Testis (tissue), 5 donors: ENCODE measurements at places on chromosomes 12 and 14.

GRCh38 chr14:105030194-105030593 lies 9.3 kb upstream of the CDCA4 start:
- no peaks in the 10 kb centered on the region for H3K27me3 ChIP-seq
- no peak for DNase-seq
- no peak overlapping the region for H3K27ac ChIP-seq

DNA sequence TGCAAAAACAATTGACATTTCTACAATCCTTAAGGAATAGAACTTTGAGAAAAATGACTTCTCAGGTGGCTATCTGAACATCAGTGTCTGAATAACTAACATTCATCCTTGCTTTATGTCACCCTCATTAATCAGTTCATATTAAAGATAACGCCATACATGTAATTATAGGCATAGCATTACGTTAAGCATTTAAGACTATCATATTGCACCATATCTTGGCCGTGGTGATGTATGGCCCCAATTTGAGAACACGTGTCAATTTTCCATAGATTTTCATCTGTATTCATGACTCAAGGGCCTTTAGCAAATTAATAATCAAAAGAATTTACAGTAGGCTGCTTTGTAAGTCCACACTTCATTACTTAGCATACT lies 81.6 kb downstream of the SPTSSA start:
- no peak for DNase-seq
- no peaks in the 10 kb centered on the region for H3K36me3 ChIP-seq
- H3K27me3 ChIP-seq, result no peaks in the 10 kb centered on the region
- H3K4me3 ChIP-seq, result no peak overlapping the region

- H3K27ac ChIP-seq, result peak overlapping the region; percentile 95
- H3K27me3 ChIP-seq, result no peaks in the 10 kb centered on the region
- H3K4me1 ChIP-seq, result peaks cover 66% of the 10 kb centered on the region
- H3K4me3 ChIP-seq, result no peak overlapping the region
Measured at GRCh38 chr12:54356951-54357356, 7.3 kb downstream of the GPR84 start.

GRCh38 chr14:75268633-75269550 lies 9.7 kb upstream of the FOS start:
- no peak overlapping the region for H3K4me3 ChIP-seq
- no peaks in the 10 kb centered on the region for H3K36me3 ChIP-seq
- no peak for DNase-seq
- H3K4me1 ChIP-seq, result peaks cover 18% of the 10 kb centered on the region
- no peaks in the 10 kb centered on the region for H3K27me3 ChIP-seq

DNA sequence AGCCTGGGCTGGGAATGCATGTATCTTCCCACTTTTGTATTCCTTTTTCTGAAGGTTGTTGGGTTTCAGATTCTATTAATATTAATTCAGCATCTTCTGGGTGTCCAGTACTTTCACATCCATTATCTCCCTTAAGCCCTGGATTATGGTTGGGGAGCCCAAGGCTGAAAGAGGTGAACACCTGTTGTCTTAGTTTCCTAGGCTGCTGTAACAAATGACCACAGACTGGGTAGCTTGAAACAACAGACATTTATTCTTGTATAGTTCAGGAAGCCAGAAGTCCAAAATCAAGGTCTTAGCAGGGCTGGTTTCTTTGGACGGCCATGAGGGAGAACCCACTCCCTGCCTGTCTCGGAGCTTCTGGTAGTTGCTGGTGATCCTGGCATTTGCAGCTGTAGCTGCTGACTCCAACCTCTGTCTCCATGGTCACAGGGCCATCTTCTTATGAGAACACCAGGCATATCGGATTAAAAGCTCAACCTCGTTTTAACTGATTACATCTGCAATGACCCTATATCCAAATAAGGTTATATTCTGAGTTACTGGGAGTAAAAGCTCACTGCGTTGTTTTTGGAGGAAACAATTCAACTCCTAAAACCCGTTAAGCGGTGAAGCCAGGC lies 68.2 kb upstream of the CLMN start:
- no peaks in the 10 kb centered on the region for H3K36me3 ChIP-seq
- DNase-seq, result no peak
- H3K4me1 ChIP-seq, result peaks cover 5% of the 10 kb centered on the region
- H3K4me3 ChIP-seq, result no peak overlapping the region
- H3K27ac ChIP-seq, result no peak overlapping the region

DNA sequence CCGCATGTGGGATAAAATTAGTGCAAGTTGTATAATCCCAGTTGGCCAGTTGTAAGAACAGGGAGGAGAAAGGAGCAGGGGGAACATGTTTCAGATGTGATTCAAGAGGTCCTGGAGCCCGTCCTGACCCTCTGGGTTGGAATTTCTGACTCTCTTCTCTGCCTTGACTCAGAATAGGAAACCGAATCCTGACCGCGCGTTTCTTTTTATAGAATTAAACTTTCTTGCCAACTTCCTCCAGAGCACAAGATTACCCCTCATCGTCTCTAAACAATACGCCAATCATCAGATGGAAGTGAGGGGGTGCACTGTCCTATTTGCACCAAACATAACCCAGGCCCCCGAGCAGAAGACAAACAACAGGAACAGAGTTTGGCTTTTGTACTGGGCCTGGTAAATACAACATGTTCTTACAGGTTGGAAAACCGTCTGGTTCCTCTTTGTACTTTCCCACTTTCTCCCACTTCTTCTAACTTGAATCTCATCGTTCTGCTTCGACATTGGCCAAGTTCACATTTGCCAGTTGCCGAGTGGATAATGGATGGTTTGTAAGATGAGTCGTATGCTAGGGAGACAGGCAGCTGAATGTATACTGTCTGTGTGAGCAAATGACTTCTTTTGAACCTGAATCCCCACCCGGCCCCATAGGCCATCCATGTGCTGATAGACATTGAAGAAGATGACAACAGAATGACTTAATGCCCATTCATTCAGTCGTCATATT lies 42.6 kb upstream of the MED13L start:
- peak; percentile 78 for DNase-seq
- no peaks in the 10 kb centered on the region for H3K27me3 ChIP-seq
- H3K4me3 ChIP-seq, result no peak overlapping the region
- H3K27ac ChIP-seq, result no peak overlapping the region

- no peaks in the 10 kb centered on the region for H3K27me3 ChIP-seq
- H3K27ac ChIP-seq, result no peak overlapping the region
- no peaks in the 10 kb centered on the region for H3K36me3 ChIP-seq
- no peak overlapping the region for H3K4me3 ChIP-seq
Measured at GRCh38 chr14:40417777-40418401, 985.7 kb upstream of the FBXO33 start.

DNA sequence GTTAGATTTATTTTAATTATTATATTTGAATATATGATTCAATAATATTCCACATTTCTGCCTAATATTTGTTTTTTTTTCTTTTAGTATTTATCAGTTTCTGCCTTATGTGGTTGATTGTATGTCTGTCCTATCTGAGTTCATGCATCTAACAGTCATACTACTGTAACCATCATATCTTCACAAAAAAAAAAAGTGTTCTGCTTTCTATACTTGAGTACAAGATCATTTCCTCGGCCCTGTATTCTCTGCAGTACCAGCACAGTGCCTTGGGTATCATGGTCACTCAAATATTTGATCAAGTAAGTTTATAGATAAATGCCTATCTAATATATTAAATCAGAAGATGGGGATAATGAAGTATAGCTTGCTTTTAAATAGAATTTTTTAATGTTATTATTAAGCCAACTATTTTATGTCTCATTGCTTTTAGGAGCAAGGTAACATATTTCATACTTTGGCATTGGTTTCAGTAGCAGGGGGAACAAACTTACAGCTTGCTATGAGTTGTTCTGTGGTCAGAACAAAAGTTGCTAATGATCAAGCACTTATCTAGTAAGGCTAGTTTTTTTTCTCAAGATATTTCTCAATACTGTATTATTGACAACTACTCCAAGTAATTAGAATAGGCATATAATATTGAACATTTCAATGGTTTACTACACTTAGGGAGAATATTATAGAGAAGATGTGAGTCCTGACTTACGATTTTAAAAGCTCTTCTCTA lies 290.5 kb upstream of the FBXO33 start:
- H3K4me3 ChIP-seq, result no peak overlapping the region
- no peaks in the 10 kb centered on the region for H3K36me3 ChIP-seq
- DNase-seq, result no peak
- H3K4me1 ChIP-seq, result no peaks in the 10 kb centered on the region
- no peak overlapping the region for H3K27ac ChIP-seq
- no peaks in the 10 kb centered on the region for H3K27me3 ChIP-seq

DNA sequence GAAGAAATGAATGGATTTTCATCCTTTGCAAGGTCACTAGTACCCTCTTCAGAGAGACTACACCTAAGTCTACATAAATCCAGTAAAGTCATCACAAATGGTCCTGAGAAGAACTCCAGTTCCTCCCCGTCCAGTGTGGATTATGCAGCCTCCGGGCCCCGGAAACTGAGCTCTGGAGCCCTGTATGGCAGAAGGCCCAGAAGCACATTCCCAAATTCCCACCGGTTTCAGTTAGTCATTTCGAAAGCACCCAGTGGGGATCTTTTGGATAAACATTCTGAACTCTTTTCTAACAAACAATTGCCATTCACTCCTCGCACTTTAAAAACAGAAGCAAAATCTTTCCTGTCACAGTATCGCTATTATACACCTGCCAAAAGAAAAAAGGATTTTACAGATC lies 40.8 kb downstream of the SPATA7 start:
- H3K27ac ChIP-seq, result no peak overlapping the region
- no peaks in the 10 kb centered on the region for H3K4me1 ChIP-seq
- no peak overlapping the region for H3K4me3 ChIP-seq

- no peak overlapping the region for H3K4me3 ChIP-seq
- H3K27me3 ChIP-seq, result no peaks in the 10 kb centered on the region
- no peak overlapping the region for H3K27ac ChIP-seq
Measured at GRCh38 chr12:132021965-132022364, 72.2 kb downstream of the EP400 start.

DNA sequence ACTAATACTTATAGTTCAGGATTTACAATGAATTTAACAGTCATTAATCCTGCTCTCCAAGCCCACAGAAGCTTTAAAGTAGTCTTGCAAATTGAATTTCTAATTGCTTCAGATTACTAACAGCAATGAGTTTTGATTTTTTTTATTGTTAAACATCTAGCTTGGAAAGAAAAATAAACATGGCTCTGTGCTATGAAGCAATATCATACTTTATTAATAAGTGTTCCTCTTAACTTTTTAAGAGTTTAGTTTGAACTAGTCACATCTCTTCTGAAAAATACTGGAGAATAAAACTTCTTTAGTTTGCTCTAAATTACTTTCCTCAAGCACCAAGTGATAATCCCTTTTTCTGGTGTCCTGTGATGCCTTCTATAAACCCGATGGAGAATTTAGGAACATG lies 250.2 kb downstream of the TRHDE start:
- no peaks in the 10 kb centered on the region for H3K36me3 ChIP-seq
- no peak overlapping the region for H3K27ac ChIP-seq

DNA sequence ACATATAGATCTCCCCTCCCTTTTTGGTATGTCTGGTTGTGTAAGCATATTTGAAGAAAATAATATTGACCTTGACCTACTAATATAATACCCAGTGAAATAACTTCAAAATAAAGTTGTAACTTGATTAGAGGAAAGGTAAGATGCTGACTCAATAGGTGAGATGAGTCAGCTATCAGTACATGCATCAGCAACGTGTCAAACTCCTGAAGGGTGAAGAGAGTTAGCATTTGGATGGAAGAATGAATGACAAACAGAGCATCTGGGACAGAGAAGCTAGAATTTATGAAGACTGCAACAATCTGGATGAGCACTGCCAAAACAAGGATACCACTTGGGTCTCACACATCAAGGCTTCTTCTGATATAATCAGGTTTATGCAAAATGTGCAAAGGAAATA lies 74.9 kb downstream of the PPP2R5E start:
- H3K27ac ChIP-seq, result no peak overlapping the region
- H3K4me3 ChIP-seq, result no peak overlapping the region
- DNase-seq, result no peak
- no peaks in the 10 kb centered on the region for H3K27me3 ChIP-seq
- H3K36me3 ChIP-seq, result no peaks in the 10 kb centered on the region

DNA sequence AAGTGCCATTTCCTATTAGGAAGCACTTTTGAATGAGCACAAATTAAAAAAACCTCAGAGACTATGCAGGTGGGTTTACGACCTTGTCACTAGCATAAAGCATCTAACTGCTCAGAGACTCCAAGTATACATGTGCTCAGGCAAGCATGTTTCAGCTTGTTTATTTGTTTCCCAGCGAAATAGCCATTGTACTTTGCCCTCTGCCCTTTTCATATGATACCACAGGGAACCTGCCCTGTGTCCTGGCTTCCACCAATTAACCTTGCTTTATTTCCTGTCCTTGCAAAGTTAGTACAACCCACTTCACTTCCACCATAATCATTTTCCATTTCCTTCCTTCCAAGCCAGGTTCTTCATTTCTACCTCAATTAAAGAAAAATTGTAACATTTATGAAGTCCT lies 194.9 kb downstream of the DUSP6 start:
- no peak for DNase-seq
- no peaks in the 10 kb centered on the region for H3K4me1 ChIP-seq
- no peak overlapping the region for H3K27ac ChIP-seq
- H3K4me3 ChIP-seq, result no peak overlapping the region
- H3K27me3 ChIP-seq, result no peaks in the 10 kb centered on the region
- no peaks in the 10 kb centered on the region for H3K36me3 ChIP-seq

GRCh38 chr12:127957001-127957660 lies 309.8 kb upstream of the TMEM132C start:
- no peak overlapping the region for H3K27ac ChIP-seq
- no peak for DNase-seq
- no peaks in the 10 kb centered on the region for H3K4me1 ChIP-seq
- H3K27me3 ChIP-seq, result no peaks in the 10 kb centered on the region
- no peak overlapping the region for H3K4me3 ChIP-seq

DNA sequence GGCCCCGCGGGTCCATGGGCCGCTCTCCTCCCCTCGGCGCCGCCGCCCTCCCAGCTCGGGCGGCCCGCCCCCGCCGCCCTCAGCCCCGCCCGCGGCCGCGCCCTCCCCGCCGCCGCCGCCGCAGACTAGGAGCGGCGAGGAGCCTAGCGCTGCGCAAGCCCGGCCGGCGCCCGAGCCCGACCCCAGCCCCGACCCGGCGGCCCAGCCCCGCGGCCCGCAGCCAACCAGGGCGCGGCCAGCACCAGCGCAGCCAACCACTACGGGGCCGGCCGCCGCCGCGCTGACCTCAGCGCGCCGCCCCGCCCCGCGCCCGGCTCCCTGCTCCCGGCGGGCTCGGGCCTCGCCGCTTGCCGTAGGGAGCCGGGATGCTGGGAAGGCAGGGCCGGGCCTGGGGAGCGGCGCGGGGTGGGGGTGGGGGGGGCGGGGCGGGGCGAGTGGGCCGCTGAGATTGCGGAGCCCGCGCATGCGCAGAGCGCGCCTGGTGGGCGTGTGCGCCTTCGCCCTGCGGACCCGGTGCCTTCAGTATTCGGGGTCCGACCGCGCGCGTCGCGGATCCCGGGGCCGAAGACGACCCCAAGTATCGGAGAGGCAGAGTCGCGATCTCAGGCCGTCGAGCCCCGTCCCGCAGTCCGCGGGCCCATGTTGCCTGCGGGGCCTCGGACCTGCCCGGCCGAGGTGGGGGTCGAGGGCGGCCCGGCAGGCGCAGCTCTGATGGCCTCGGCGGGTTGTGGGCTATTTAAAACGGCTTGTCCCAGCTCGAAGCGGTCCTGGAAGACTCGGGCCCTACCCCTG lies at the start of gene CDC42BPB:
Gene CDC42BPB, minus strand, starts transcription at position 178 of the 792 bp plus-strand sequence. CDS start 376 bp downstream, outside the sequence.
- H3K4me3 ChIP-seq, result peak within 1 kb of the TSS; percentile 90
- DNase-seq, result peak; percentile 91
- peaks cover 28% of the 10 kb centered on the region for H3K4me1 ChIP-seq
- H3K27ac ChIP-seq, result peak within 1 kb of the TSS; percentile 94
- no peaks in the 10 kb centered on the region for H3K27me3 ChIP-seq
